ENCODE measurements at places on chromosomes 1 and 21.

- DNase-seq = no peak
These were observed 67.6 kb upstream of the SDC3 start for GRCh38 chr1:30976143-30976542.

GRCh38 chr1:162003061-162003829 lies 20.4 kb downstream of the OLFML2B start:
- DNase-seq = no peak

- DNase-seq = no peak
These were observed 9.7 kb downstream of the CD2 start for GRCh38 chr1:116763787-116764465.

DNA sequence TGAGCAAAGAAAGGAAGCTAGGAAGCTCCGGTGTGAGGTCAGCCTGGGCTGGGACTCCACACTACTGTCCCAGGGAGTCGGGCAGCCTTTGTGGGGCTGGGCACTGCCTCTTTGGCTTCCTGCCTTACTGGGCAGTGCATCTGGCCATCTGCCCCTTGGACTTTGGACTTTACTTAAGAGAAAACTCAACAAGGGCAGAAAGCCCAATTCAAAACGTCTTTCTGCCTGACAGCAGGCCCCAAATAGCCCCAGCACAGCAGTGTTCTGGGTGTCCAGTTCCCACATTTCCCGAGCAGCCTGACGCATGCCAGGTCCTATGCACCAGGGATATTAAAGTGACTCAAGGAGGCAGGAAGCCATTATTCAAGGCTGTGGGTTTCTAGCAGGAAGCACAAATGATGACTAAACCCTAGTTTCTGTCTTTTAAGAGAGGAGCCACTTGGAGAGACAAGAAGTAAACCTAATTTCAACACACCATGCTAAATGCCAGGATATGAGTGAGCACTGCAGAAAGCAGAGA lies 37.9 kb upstream of the EDEM3 start:
- no peak for DNase-seq

GRCh38 chr1:198123133-198123532 lies 33.7 kb upstream of the NEK7 start:
- no peak for DNase-seq
